ENCODE measurements at places on chromosomes 12 and 14.

- DNase-seq = no peak
Observed at GRCh38 chr14:61477712-61478462, 156.5 kb downstream of the PRKCH start.

DNA sequence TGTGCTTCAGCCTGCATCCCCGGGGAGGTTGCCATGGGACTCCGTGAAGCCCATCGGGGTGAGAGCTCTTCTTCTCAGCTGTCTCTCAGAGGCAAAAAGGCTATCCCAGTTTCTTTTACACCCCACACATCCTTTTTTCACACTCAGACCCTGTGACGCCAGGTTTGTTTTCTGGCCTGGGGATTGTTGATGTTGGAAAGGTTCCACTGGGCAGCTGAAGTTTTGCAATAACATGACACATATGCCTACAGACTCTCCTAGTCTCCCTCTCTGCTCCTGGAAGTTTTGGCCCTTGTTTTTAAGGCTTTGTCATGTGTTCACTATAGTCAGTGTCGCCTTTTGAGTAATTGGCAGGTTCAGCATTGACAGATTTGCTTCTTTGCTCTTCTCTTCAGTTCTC, 118.6 kb downstream of the SMOC1 start:
- DNase-seq = no peak

- DNase-seq = no peak
Observed at GRCh38 chr12:46693034-46693433, 132.8 kb downstream of the SLC38A4 start.

GRCh38 chr14:81521356-81521755, 12.3 kb downstream of the SEL1L start:
- no peak for DNase-seq

GRCh38 chr14:47590767-47591495, 84.5 kb downstream of the MDGA2 start:
- DNase-seq = no peak

All from naive thymus-derived CD8-positive, alpha-beta T cell (primary cell).